Colonic mucosa (tissue), 4 donors: ENCODE measurements at places on chromosomes 5 and 9. TPM values are rescaled to one million over a fixed set of nuclear protein-coding genes. Genes with fewer than 3 reads are reported as not detected.

ANKRD31 gene
- total RNA-seq: 0.05 TPM

DNA sequence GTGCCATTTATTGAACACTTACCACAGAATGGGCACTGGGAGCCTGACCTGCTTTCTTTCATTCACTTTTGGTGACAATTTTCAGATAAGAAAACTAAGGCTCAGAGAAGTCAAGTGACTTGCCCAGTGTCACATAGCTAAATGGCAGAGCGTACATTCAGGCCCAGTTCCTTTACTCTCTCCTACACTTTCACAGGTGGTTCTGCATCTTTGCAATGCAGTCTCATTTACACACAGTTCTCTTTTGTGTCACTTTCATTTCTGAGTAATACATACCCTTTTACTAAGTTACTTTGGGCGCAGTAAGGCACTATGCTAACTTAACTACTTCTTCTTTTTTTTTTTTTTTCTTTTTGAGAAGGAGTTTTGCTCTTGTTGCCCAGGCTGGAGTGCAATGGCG, 8.3 kb downstream of the NFIL3 start:
- H3K27ac ChIP-seq: no peak overlapping the region
- no peaks in the 10 kb centered on the region for H3K27me3 ChIP-seq
- H3K36me3 ChIP-seq: no peaks in the 10 kb centered on the region
- DNase-seq: no peak
- H3K4me1 ChIP-seq: peaks cover 6% of the 10 kb centered on the region

GRCh38 chr5:90803876-90804275, 245.3 kb downstream of the ADGRV1 start:
- DNase-seq: no peak
- H3K4me1 ChIP-seq: no peaks in the 10 kb centered on the region
- no peaks in the 10 kb centered on the region for H3K27me3 ChIP-seq
- no peak overlapping the region for H3K27ac ChIP-seq

GRCh38 chr5:128534726-128535125, 3.3 kb downstream of the FBN2 start:
- no peaks in the 10 kb centered on the region for H3K36me3 ChIP-seq
- no peak overlapping the region for H3K27ac ChIP-seq
- DNase-seq: peak; percentile 28
- H3K27me3 ChIP-seq: peaks cover 36% of the 10 kb centered on the region

DNA sequence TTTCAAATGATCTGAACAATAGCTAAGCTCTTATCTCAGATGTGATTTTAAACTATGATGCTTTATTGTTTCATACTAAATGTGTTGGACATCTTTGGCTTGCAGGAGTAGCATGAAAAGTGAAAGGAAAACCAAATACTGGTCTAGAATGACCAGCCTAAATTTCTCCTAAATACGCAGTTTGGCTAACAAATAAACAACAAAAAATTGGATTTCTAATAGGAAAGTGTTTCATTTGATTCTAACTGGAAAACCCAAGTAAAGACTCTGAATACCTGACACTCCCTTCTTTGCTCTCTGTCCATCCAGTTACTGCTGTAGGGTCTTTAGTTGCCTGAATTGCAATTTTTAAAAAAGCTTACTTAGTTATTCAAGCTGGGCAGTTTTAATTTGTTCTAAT, 111.7 kb upstream of the ACOT12 start:
- no peak for DNase-seq
- H3K36me3 ChIP-seq: no peaks in the 10 kb centered on the region
- no peak overlapping the region for H3K27ac ChIP-seq
- no peak overlapping the region for H3K4me3 ChIP-seq
- no peaks in the 10 kb centered on the region for H3K4me1 ChIP-seq
- no peaks in the 10 kb centered on the region for H3K27me3 ChIP-seq

GRCh38 chr9:4814913-4815312, 22.2 kb downstream of the RCL1 start:
- peak overlapping the region; percentile 40 for H3K27ac ChIP-seq
- no peaks in the 10 kb centered on the region for H3K36me3 ChIP-seq
- no peak overlapping the region for H3K4me3 ChIP-seq
- no peaks in the 10 kb centered on the region for H3K4me1 ChIP-seq
